DMS 273 treated with DMSO at 0.1 percent for 48 hours (cell line): ENCODE measurements at places on chromosomes 13 and 19.

DNA sequence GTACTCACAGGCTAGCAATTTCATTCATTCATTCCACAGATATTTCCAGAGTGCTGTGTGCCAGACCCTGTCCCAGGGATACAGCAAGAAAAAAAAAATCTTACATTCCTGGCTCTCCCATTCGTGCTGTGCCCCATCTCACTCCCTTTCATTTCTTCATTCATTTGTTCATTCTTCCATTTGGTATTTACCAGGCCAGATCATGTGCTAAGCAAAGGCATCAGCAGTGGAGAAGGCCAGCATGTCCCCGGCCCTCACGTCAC, 2.3 kb downstream of the MAP3K10 start:
- DNase-seq, result no peak

DNA sequence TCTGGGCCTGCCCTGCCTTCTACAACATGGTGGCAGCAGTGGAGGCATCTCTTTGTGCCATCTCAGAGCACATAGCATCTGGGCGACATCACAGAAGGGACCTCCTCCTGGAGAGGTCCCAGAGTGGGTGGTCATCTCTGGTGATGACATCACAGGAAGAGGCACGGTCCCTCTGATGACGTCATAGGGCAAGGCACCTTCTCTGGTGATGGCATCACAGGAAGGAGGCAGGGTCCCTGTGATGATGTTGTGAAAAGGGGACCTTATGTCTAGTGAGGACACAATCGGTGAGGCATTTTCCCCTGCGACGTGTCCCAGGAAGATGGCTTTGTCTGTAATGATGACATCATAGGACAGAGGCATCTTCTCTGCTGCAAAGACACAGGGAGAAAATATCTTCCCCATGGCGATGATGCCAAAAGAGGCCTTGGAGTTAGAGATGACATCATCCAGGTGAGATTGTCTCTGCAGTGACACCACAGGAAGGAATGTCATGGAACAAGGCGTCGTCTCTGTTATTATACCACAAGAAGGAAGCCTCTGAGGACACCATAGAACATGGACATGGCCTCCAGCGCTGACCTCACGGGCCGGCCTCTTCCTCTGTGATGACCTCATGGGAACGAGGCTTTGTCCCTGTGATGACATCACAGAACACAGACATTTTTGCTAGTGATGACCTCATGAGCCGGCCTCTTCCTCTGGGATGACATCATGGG, 10.7 kb downstream of the SHISA7 start:
- DNase-seq, result no peak

DNA sequence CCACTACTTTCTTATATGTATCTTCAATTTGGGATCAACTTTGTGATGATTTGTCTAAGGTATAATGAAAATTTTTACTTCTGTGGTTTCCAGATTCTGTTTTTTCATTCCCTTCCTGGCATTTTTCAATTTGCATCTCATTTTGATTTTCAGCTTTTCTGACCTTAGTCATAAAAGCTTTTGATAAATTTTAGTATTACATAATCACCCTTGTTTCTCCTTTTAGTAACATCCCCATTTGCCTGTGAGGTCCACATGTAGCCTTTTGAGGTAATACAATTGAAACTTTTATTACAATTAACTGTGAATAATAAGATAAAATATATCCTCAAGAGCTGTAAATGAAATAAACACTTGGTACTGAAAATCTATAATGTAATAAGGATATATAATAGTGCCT, 31.2 kb downstream of the LACC1 start:
- no peak for DNase-seq

DNA sequence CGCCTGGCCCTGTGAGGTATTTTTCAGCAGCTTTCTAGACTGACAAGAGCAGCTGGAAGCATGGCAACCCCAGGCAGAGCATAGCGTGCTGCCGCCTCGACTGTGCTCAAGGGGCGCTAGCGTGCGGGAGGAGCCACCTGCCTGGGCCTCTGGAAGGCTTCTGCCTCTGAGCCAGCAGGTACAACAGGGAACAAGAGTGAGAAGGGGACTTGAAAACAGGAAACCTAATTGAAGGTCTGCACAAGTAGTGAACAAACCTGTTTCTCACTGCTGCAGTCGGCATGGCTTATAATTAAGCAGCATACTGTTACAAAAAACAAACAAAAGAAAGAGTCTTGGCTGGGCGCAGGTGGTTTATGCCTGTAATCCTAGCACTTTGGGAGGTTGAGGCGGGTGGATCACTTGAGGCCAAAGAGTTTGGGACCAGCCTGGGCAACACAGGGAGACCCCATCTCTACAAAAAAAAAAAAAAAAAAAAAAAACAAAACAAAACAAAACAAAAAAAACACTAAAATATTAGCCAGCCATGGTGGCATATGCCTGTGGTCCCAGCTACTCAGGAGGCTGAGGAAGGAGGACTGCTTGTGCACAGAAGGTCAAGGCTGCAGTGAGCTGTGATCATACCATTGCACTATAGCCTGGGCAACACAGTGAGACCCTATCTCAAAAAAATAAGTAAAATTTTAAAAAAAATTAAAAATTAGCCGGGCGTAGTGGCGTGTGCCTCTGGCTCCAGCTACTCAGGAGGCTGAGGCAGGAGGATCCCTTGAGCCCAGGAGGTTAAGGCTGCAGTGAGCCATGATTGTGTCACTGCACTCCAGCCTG, 12.6 kb upstream of the GARRE1 start:
- DNase-seq, result no peak

DNA sequence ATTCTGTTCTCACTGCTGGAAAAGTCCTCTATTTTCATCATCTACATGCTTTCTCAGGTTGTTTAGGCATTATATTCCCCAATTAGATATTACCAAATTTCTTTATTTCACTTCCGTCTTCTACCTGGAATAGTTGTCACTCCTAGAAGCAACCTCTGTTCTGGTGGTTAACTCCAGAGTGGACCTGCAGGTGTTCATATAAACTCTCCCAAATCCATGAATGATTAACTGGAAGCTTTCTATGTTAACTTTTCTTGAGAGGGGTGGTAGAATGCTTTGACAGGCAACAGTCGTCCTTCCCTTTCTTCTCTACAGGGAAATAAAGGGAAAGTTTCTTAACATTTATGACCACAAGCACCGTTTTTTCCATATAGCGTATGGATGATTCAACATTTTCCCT, 48.4 kb upstream of the UFM1 start:
- DNase-seq, result no peak

GRCh38 chr19:39796000-39796498, 17.4 kb downstream of the LEUTX start:
- DNase-seq, result no peak

DNA sequence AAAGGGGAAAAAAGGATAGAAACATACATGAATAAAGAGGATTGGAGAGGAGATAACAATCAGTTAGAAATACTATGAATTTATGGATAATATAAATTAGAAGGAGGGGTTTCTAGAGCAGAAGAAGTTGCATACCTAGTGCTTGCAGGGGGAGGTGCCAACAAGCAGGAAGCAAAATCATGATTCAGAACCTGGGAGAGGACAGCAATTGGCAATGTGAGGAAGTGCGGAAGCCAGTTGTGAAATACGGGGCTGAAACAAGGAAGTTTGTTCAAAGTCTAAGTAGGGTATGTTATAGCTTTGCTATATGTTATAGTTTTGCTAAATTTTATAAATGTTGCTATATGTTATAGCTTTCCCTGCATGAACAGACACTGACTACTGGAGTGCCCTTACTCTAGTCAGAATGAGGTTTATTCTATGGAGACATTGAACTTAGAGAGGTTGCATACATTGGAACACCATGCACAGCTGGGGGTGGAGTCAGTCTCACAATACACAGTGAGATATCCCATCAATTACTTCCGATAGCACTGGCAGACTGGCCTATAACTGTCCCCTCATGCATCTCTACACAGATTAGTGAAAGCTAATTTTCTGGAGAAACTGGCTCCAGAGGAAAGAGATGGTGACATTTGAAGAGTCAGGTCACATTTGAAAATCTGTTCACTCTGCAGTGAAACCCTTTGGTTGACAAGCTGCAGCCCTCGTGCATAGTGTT, 92.1 kb downstream of the GPC6 start:
- no peak for DNase-seq

DNA sequence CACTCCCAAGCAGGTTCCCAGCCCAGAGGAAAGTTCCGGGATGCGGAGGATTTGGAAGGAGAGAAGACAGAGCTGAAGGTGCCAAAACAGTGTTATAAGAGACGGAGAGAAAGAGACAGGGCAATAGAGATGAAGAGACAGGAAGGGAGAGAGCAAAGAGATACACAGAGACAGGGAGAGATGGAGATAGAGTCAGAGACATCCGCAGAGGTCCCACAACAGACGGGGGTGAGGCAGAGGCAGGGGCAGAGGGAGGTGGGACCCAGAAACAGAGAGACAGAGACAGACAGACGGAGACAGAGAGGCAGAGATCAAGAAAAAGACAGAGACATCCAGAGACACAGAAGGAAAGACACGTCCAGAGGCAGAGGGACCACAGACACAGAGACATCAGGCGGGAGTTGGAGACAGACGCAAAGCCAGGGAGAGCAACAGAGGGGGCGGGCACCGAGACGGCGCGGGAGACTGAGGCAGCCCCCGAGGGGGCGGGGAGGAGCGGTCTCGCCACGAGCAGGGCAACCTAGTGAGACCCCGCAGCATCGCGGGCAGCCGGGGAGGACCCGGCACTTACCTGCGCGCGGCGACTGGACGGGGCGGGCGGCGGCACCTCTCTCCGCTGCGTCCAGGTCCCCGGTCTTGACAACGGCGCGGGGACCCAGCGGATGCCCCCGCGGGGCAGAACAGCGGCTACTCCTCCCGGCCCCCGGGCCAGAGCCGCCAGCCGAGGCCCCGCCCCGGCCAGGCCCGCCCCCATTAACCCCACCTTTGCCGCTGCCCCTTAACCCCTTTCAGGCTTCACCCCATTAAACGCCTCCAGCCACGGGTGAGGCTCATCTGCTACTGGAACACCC, at the start of gene GPR4:
TSS of gene GPR4 (minus strand) at position 689 of the 851 bp plus-strand sequence. CDS start 10,346 bp downstream, outside the sequence.
- DNase-seq, result no peak

DNA sequence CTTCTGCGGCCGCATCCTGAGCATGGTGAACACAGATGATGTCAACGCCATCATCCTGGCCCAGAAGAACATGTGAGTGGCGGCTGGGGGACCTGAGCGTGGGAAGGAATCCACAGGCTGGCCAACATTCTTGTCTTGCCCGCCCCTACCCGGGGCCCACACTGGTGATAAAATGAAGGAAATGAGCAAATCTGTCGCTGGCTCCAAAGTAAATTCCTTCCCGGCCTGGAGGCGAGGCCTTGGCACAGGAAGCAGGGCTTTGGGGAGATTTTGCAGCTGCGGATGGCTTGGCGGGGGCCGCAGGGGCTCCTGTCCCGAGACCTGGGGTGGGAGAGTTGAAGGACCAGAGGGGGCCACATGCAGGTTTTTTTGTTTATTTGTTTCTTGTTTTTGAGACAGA, 4.4 kb downstream of the KXD1 start:
- DNase-seq, result no peak

DNA sequence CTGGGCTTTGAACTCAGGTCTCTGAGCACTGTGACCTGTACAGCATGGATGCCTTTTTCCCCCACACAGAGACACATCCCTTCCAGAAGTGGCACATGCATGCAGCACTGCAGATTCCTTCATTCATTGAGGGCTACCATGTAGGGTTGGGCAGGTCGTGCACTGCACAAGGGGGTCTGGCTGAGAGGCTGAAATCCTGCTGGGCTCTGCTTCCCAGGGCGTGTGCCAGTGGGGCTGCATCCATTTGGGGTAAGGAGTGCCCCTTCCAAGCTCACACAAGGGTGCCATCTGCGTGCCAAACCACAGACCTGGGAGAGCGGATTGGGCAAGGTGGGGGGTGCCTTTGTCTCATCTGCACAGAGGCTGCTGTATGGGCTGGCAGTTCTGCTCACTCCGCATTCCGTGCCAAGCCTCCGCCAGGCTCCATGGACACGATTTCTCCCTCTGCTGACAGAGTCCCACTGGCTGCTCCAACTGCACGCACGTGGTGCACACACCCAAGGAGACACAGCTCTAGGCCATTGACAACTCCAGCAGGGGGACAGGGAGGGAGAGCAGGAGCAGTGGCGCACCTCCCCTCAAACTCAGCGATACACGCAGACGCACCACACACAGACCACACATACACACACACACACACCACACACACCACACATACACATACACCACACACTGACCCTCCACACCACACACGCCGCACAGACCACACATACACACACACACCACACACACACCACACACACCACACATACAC, 4.5 kb upstream of the SHISA7 start:
- peak; percentile 72 for DNase-seq

- DNase-seq, result no peak
Observed at GRCh38 chr19:45200568-45200967, 22.0 kb downstream of the BLOC1S3 start.

DNA sequence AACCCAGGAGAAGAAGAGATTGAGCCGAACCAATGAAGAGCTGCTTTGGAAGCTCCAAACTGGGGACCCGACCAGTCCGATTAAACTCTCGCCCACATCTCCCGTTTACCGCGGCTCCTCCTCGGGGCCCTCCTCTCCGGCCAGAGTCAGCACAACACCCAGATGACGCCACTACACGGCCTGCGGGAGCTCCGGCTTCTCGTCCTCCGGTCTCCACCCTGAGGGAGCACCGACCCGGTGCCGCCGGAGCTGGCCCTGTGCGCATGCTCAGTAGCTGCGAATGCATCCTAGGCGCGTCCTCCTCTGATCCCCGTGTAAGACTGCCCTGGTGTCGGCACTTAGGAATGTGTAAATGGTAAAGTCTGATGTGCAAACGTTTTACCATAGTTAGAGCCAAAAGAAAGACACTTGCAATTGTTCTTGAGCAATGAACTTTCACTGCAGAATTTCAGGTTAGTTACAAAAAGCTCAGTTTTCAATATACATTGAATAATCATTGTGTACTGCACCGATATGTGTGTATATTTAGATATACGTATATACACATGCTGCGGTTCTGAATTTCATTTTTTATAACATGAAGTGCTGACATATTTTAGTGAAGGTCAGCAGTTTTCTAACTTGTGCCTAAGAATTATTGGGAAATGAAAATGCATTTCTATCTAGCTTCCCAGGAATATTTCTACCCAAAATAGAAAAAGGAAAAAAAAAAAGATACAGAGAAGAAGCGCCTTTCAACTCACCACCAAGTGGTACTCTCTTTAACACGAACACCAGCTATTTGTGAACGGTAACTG, 92.2 kb downstream of the SLC7A1 start:
- DNase-seq, result no peak

GRCh38 chr13:79874396-79875360, 393.7 kb downstream of the NDFIP2 start:
- peak; percentile 8 for DNase-seq

DNA sequence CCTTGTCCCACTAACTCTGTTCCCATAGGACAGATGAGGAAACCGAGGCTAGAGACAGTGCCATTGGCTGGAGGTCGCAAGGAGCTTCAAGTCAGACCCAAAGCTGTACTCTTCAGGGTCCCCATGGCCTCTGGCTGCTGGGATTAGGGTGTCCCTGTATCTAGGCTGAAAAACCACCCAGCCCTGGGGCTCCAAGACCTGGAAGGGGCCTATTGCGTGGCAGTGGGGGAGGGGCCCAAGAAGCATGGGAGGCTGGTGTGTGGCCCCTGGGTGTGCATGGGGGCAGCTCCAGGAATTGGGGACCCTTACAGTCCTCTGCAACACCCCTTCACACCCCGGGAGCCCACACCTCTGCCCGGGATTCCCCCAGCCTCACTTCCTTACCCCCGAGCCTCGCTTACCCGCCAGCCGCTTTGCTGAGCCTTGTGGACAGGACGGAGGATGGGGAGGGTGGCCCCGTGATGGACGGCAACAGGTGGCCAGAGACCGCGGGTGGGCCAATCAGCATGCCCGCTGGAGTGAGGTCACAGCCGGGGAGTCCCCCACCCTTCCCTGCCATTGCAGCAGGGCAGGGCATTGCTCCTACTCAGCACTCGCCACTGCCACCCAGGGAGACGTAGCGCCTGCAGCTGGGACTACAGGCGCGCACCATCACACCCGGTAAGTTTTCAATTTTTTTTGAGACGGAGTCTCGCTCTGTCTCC, at the start of gene JSRP1:
TSS of gene JSRP1 (minus strand) at position 436 of the 704 bp plus-strand sequence. CDS start 1,103 bp downstream, outside the sequence.
- DNase-seq, result no peak
